ENCODE measurements at places on chromosomes 6 and 20.

DNA sequence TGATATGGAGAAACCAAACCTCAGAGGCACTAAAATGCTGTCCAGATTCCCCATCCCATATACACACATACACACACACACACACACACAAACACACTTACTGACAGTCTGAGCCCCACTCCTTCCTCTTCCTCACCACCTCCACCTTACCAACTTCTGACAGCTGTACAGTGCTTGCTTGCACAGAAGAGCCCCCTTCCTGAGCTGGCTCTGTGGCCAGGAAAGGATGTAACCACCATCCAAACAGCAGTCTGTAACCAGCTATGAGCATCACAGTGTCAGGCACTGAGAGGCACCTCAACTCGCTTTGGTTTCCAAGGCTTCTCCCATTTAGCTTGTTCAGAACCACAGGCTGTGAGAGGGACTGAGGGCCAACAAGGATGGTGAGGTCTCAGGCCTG, 5.9 kb upstream of the C6orf136 start:
- H3K27me3 ChIP-seq: no peaks in the 10 kb centered on the region
- DNase-seq: no peak
- H3K4me3 ChIP-seq: no peak overlapping the region
- H3K36me3 ChIP-seq: peaks cover 56% of the 10 kb centered on the region
- no peak overlapping the region for H3K27ac ChIP-seq

- H3K27me3 ChIP-seq: no peaks in the 10 kb centered on the region
- no peak overlapping the region for H3K27ac ChIP-seq
- H3K4me1 ChIP-seq: no peaks in the 10 kb centered on the region
- H3K4me3 ChIP-seq: no peak overlapping the region
- H3K36me3 ChIP-seq: no peaks in the 10 kb centered on the region
- no peak for DNase-seq
Measured at GRCh38 chr6:165647041-165647440, 16.0 kb downstream of the PDE10A start.

- H3K4me1 ChIP-seq: peaks cover 8% of the 10 kb centered on the region
- no peaks in the 10 kb centered on the region for H3K27me3 ChIP-seq
- no peak overlapping the region for H3K4me3 ChIP-seq
- no peak overlapping the region for H3K27ac ChIP-seq
Measured at GRCh38 chr6:25196464-25196863, 82.7 kb upstream of the CARMIL1 start.

GRCh38 chr20:4488407-4489339, 233.0 kb upstream of the PRND start:
- H3K27me3 ChIP-seq: no peaks in the 10 kb centered on the region
- H3K36me3 ChIP-seq: no peaks in the 10 kb centered on the region
- H3K4me1 ChIP-seq: peaks cover 8% of the 10 kb centered on the region
- peak; percentile 36 for DNase-seq
- no peak overlapping the region for H3K27ac ChIP-seq

- no peaks in the 10 kb centered on the region for H3K27me3 ChIP-seq
- no peak overlapping the region for H3K27ac ChIP-seq
- H3K4me1 ChIP-seq: no peaks in the 10 kb centered on the region
- DNase-seq: no peak
- no peaks in the 10 kb centered on the region for H3K36me3 ChIP-seq
Measured at GRCh38 chr6:37940074-37940847, 120.7 kb downstream of the ZFAND3 start.

- H3K27ac ChIP-seq: no peak overlapping the region
- no peaks in the 10 kb centered on the region for H3K36me3 ChIP-seq
- no peaks in the 10 kb centered on the region for H3K4me1 ChIP-seq
Measured at GRCh38 chr20:5511930-5512329, 195.2 kb upstream of the PROKR2 start.

- no peak for DNase-seq
- H3K4me1 ChIP-seq: no peaks in the 10 kb centered on the region
- no peak overlapping the region for H3K4me3 ChIP-seq
- H3K27me3 ChIP-seq: no peaks in the 10 kb centered on the region
- peaks cover 50% of the 10 kb centered on the region for H3K36me3 ChIP-seq
Measured at GRCh38 chr20:37238935-37239451, 22.6 kb downstream of the GHRH start.

- H3K27me3 ChIP-seq: no peaks in the 10 kb centered on the region
- H3K4me3 ChIP-seq: no peak overlapping the region
- no peaks in the 10 kb centered on the region for H3K4me1 ChIP-seq
- no peak for DNase-seq
- peaks cover 40% of the 10 kb centered on the region for H3K36me3 ChIP-seq
Measured at GRCh38 chr6:36217946-36218345, 21.4 kb downstream of the BRPF3 start.

- no peak overlapping the region for H3K4me3 ChIP-seq
- no peak overlapping the region for H3K27ac ChIP-seq
- no peaks in the 10 kb centered on the region for H3K36me3 ChIP-seq
Measured at GRCh38 chr6:90859612-90860011, 272.7 kb upstream of the MAP3K7 start.

GRCh38 chr20:48603819-48604405, 223.9 kb downstream of the PREX1 start:
- H3K4me3 ChIP-seq: no peak overlapping the region
- no peaks in the 10 kb centered on the region for H3K36me3 ChIP-seq

DNA sequence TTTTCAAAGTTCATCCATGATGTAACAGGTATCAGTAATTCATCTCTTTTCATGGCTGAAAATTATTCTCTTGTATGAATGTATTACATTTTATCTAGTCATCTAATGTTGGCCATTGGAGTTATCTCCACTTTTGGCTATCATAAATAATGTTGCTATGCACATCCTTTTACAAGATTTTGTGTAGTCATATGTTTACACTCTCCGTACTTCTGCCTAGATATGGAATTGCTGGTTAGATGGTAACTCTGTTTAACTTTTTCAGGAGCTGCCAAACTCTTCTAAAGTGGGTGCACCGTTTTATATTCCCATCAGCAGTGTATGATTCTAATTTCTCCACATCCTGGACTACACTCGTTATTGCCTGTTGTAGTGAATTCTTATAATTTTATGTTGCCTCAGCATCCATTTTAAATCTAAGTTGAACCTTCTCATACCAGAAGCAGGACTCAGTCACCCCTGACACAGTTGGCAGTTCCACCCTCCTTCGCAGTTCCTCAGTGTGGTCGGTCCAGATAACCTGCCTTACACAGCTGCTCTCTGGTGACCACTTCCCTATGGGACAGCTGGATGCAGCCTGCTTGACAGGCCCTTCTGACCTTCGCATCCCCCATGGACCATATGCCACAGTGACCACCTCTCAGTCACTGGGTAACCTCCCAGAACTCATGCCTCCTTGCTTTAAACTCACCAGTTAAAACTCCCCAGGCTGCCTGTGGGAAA, 33.9 kb downstream of the KIZ start:
- no peaks in the 10 kb centered on the region for H3K36me3 ChIP-seq
- H3K4me3 ChIP-seq: no peak overlapping the region
- no peaks in the 10 kb centered on the region for H3K27me3 ChIP-seq
- H3K4me1 ChIP-seq: no peaks in the 10 kb centered on the region

DNA sequence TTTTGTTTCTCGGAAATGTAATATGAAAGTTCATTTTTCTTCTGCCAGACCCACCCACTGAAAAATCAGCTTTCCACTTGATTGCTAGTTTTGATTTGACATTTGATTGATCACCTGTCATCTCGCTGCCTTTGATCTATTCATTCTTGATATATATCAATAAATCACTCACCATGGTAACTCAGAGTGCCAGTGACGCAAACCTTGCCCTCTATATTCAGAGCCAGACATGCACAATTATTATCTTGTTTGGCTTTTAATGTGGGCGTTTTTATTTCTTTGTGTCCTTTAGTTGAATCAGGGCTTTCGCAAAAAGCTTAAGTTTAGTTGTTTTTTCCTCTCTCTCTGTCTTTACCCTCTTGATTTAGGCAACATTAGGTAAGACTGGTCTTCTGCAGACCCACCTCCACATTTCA, 2.0 kb downstream of the TSHZ2 start:
- no peak overlapping the region for H3K27ac ChIP-seq
- no peak for DNase-seq
- no peak overlapping the region for H3K4me3 ChIP-seq
- H3K36me3 ChIP-seq: no peaks in the 10 kb centered on the region
- H3K4me1 ChIP-seq: no peaks in the 10 kb centered on the region
- H3K27me3 ChIP-seq: peaks cover 15% of the 10 kb centered on the region

DNA sequence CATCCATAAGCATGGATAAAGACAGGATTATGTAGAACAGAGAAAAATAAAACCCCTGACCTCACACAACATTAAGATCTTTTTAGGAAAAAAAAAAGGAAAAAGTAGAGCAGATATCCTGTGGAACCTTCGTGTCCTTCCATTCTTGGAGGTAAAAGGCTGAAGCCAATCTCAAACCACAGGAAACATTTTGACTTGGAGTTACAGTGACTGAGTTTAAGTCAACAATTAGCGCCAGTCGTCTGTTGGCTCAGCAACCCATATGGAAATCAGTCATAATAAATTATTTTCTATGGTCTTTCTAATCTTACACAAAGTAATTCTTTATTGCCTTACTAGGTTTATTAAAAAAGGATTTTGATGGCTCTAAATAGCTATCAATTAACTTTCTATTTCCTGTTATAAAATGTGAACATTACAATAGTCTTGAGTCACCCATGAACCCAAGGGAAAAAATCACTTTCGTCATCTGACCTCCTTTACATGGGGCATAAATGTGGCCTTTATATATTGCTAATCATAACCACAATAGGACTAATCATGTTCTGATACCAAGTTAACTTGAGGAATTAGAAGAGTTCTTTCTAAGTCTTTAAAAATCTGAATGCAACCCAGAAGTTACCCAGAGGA, 592.9 kb downstream of the TFAP2B start:
- H3K36me3 ChIP-seq: no peaks in the 10 kb centered on the region
- no peak overlapping the region for H3K4me3 ChIP-seq
- no peaks in the 10 kb centered on the region for H3K4me1 ChIP-seq
- no peak for DNase-seq
- H3K27me3 ChIP-seq: no peaks in the 10 kb centered on the region
- no peak overlapping the region for H3K27ac ChIP-seq

DNA sequence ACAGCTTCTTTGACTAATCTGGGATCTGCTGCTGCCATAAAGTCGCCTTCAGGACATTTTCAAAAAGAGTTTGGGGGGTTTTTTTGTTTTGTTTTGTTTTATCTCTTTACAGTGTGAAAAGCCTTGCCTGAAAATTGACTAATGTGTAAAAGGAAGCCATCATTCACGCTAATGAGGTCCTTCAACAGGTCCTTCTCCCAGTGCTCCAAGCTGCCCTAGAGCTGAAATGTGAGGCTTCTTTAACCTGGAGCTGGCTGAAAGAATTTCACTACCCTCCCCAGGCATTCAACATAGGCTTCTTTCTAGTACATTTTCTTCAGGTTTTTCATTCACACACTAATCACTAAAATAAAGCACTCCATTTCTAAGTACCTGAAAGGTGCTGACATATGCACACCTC, 145.1 kb upstream of the PRDM1 start:
- no peaks in the 10 kb centered on the region for H3K27me3 ChIP-seq
- no peaks in the 10 kb centered on the region for H3K36me3 ChIP-seq
- DNase-seq: no peak
- no peak overlapping the region for H3K4me3 ChIP-seq
- H3K27ac ChIP-seq: no peak overlapping the region

GRCh38 chr6:100426241-100426640, 38.5 kb downstream of the SIM1 start:
- no peak overlapping the region for H3K4me3 ChIP-seq
- H3K27ac ChIP-seq: no peak overlapping the region
- no peaks in the 10 kb centered on the region for H3K27me3 ChIP-seq
- no peaks in the 10 kb centered on the region for H3K36me3 ChIP-seq
- H3K4me1 ChIP-seq: no peaks in the 10 kb centered on the region

DNA sequence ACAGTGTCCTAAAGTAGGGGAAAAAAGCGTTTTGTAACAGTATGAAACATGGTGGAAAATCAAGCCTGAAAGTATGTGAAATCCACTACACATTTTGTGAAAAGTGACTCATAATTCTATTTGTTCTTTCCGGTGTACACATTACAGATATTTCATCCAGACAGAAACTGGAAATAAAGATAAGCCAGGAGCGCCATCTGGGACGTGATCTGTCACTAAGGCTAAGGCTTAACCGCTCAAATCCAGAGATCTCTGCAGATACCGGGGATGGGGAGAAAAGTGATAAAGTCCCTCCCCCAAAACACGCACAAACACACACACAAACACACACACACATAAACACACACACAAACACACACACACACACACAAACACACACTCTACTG, 26.6 kb upstream of the SRSF6 start:
- no peak overlapping the region for H3K27ac ChIP-seq
- no peak overlapping the region for H3K4me3 ChIP-seq
- DNase-seq: no peak
- no peaks in the 10 kb centered on the region for H3K27me3 ChIP-seq
- H3K36me3 ChIP-seq: no peaks in the 10 kb centered on the region

GRCh38 chr6:75213112-75213511, 7.3 kb upstream of the COL12A1 start:
- peaks cover 3% of the 10 kb centered on the region for H3K27me3 ChIP-seq
- H3K4me3 ChIP-seq: no peak overlapping the region
- H3K36me3 ChIP-seq: no peaks in the 10 kb centered on the region
- no peak overlapping the region for H3K27ac ChIP-seq

DNA sequence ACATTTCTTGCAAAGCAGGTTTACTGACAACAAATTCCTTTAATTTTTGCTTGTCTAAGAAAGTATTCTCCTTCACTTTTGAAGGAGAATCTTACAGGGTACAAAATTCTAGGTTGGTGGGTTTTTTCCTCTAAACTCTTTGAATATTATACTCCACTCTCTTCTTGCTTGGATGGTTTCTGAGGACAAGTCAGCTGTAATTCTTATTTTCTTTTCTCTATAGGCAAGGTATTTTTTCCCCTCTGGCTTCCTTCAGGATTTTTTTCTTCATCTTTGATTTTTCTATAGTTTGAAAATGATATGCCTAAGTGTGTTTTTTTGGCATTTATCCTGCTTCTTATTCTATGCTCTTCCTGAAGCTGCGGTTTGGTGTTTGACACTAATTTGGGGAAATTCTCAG, 112.5 kb upstream of the HIVEP1 start:
- peak; percentile 36 for DNase-seq
- no peaks in the 10 kb centered on the region for H3K27me3 ChIP-seq
- no peak overlapping the region for H3K4me3 ChIP-seq
- no peak overlapping the region for H3K27ac ChIP-seq
- no peaks in the 10 kb centered on the region for H3K4me1 ChIP-seq

DNA sequence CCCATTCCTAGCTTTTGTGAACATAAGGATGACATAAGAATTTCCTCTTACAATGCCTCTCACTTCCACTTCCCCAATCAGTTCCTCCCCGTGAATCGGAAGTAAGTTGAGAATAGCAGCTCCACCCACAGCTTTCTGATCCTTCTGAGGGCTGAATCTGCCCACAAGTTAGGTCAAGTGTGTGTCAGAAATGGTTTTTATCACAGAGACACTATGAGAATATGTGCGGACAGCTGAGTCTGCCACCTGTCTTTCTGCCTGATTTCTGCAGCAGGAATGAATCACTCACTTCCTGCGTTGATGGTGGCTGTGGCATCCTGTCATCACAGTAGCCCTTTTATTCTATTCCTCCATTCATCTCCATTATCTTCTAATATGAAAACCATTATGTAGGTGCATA, 70.2 kb downstream of the RIN2 start:
- H3K36me3 ChIP-seq: peaks cover 6% of the 10 kb centered on the region
- no peaks in the 10 kb centered on the region for H3K4me1 ChIP-seq
- peak; percentile 20 for DNase-seq
- H3K27ac ChIP-seq: no peak overlapping the region
- H3K4me3 ChIP-seq: no peak overlapping the region
- H3K27me3 ChIP-seq: no peaks in the 10 kb centered on the region

GRCh38 chr6:2196079-2196679, 49.2 kb downstream of the GMDS start:
- no peak overlapping the region for H3K27ac ChIP-seq
- peak; percentile 41 for DNase-seq
- no peak overlapping the region for H3K4me3 ChIP-seq
- H3K27me3 ChIP-seq: no peaks in the 10 kb centered on the region
- H3K4me1 ChIP-seq: no peaks in the 10 kb centered on the region

All from trophoblast cell (in vitro differentiated cells and primary cell).